ENCODE measurements at places on chromosomes 5 and 9.

DNA sequence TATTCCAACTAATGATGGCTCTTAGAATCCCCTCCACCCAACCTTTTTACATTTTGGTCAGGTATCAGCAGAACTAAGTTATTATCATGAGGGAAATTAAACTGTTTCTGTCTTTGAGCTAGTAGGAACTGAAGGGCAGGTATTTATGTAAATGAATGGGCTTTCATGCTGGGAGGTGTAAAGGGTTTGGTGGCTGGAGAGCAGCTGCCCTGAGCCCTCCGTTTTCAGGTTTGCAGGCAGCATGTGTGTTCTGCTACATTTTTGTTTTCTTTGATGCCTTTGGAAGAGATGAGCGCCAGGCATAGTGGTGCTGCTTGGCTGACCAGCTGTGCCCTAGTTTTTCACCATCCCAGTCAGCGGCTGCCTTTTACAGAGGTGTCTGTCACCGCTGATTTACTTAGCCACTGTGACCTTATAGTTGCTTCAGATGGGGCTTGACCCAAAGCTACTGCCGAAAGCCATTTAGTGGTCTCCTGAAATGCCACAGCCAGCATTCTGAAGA is 231.9 kb downstream of the MAST4 start:
- peak; percentile 4 for DNase-seq

DNA sequence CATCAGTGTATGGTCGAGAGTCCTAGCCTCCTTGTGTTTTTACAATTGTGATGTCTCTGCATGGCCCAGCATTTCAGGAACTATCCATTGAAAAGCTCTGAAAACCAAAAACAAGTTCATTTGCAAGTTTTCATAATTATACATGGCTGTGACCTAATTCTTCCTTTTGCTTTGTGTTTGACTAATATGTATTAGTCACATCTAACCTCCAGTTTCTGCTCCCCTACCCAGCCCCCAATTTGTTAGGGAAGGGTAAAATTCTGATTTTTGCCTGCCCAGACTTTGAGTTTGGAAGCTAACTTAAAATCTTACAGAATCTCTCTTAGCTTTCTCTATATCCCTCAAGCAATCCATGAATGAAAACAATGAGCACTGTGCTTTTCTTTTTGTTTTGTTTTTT is 128.2 kb upstream of the SEMA6A start:
- no peak for DNase-seq

DNA sequence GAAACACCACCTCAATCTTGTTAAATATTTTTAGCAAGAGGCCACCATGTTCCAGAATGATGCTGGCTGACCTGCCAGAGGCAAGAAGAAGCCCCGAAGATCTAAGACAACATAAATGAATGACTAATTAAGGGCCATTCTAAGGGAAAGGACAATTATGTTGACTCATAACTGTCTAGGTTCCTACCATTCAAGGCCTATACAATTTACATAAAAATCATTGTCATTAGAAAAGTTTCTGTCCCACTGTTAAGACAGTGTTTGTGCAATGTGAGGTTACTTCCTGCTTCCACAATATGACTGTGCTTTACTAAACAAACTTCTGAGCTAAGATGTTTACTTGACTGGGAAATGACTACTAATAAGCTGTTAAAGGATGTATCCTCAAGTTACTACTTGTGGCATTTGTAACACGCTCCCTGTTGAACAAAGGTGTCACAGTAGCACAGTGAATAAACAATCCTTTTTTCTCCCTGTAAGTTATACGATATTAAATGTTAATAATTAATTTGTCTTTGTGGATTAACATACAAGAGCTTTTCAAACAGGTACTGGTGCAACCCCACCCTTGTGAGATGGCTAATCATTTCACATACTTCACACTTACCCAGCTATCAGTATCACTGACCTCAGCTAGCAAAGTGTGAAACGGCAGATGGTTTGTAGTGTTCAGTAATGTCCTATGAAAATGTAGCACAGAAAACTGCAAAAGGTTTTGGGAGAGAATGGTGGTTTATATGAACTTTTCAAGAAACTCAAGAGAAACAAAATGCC is 195.8 kb downstream of the EFNA5 start:
- DNase-seq, result no peak

GRCh38 chr9:130522233-130522808 is 57.1 kb upstream of the FUBP3 start:
- no peak for DNase-seq

- DNase-seq, result no peak
Measured at GRCh38 chr9:76159293-76159926, 234.8 kb downstream of the RFK start.

- DNase-seq, result no peak
Measured at GRCh38 chr5:148776261-148776660, 50.1 kb upstream of the ADRB2 start.

DNA sequence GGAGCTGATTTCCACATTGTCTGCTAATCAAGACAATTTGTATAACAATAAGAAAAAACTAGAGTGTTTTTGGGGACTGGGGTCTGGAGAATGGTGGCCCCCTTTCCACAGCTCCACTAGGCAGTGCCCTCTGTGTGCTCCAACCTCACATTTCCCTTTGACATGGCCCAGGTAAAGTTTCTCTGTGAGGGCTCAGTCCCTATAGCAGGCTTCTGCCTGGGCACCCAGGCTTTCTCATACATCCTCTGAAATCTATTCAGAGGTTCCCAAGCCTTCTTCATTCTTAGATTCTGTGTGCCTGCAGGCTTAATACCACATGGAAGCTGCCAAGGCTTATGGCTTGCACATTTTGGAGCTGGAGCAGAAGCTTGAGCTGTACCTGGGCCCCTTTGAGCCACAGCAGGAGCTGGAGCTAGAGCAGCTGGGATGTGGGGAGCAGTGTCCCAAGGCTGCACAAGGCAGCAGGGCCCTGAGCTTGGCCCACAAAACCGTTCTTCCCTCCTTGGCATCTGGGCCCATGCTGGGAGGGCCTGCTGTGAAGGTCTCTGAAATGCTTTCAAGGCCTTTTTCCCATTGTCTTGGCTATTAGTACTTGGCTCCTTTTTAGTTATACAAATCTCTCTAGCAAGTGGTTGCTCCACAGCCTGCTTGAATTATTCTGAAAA is 49.1 kb upstream of the VPS13A start:
- DNase-seq, result no peak

DNA sequence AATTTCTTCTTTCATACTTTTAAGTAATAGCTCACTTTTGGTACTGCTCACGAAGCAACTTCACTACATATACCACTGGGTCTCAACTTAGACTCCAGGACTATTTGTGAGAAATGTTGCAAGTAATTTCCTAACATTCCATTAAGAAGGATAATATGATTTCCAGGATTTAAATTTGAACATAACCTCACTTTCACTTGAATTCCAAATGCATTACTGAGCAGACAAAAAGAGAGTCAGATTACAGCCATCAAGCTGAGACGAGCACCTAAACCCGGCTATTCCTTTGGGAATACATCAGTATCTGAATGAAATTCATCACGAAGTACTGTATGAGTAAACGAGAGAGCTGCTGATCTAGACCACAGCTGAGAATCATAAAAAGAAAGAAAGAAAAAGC is 47.3 kb downstream of the LIFR start:
- DNase-seq, result peak; percentile 74

DNA sequence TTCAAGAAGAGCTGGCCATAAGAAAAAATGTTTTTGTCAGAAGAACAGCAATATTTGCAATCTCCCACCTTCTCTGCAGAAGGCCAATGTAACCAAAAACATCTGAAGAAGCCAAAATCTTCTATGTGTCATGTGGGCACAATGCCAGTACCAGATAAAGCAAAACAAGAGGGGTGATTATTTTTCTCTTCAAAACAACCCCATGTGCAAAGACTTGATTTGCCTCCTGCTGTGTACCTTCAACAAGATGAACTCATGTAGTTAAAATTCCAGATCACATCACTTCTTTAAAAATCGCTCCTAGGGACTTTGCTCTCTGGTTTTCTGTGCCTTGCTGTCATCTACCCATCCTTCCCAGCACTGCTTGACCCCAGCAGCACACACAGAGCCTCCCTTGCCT is 134.0 kb upstream of the MAP3K1 start:
- DNase-seq, result no peak

- peak; percentile 86 for DNase-seq
Measured at GRCh38 chr9:129550199-129550839, 70.6 kb downstream of the C9orf50 start.

DNA sequence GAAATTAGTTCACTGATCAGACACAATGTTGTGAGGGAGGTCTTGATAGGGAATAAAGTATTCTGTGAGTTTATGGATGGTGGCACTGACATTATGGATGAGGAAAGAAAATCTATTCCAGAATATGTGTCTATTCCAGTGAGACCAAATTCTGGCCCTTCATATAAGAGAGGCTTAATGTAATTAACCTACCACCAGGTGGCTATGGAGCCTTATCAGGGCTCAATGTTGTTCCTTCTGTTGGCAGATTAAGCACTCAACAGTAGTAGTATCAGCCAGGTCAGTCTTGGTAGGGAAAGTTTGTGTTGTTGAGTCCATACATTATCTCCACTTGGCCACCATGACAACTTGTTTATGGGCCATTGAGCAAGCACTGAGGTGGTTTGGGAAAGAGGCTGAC is 41.7 kb upstream of the BARX1 start:
- DNase-seq, result no peak
